ENCODE measurements at places on chromosomes 16 and 17.

GRCh38 chr17:73549841-73550430 lies 94.3 kb downstream of the SDK2 start:
- no peak for DNase-seq

GRCh38 chr16:64478252-64478906 lies 643.5 kb downstream of the CDH11 start:
- DNase-seq, result no peak

DNA sequence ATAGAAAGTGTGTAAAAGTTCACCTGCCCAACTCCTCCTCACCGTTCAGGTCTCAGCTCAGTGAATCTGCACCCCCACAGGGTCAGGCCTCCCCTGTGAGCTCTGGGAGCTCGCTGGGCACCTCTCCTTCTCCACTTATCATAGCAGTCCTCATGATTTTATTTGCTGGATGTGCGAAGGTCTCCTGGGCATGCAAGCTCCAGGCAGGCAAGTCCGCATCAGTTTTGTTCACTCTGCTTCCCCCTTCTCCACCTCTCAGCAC lies 112.8 kb downstream of the ZNF423 start:
- DNase-seq, result no peak

DNA sequence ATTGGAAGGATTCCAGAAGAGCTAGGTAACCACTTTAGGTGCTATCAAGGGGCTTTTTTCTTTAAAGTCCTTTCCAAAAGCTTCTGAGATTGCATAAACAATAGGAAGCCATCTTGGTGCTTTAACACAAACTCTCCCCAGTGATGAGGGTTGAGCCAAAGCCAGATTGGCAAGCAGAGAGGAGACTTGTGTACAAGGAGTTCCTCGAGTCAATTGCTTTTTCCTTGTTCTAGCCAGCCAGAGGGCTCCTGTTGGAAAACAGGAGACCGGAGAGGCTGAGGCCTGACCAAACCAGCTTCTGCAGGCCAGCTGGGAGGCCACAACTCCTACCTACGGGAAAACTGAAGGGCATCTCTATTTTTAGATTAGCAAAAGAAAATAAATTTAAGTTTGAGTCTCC lies 46.5 kb downstream of the MAPT start:
- no peak for DNase-seq

DNA sequence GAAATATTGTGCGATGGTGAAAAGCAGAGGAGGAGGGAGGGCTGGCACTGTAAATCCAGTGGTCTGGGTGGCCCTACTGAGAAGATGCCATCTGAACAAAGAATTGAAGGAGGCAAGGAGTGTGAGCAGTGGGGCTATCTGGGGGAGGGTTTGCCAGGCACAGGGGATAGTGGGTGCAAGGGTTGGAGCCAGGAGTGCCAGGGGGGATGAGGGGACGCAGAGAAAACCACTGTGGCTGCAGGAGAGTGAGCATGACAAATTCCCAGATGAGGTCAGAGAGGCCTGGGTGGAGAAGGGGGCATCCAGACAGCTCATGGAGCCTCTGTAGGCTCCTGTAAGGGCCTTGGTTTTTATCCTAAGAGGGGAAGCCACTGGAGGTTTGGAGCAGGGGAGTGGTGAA lies 4.8 kb downstream of the XYLT2 start:
- DNase-seq, result no peak

All from esophagus squamous epithelium (tissue), 5 donors.